ENCODE measurements at places on chromosomes 2 and 18.
A peak's percentile ranks its signal among the peaks of the same experiment; 100 is the strongest.

GRCh38 chr2:20457661-20458630 is 11.1 kb downstream of the RHOB start:
- no peak for DNase-seq

DNA sequence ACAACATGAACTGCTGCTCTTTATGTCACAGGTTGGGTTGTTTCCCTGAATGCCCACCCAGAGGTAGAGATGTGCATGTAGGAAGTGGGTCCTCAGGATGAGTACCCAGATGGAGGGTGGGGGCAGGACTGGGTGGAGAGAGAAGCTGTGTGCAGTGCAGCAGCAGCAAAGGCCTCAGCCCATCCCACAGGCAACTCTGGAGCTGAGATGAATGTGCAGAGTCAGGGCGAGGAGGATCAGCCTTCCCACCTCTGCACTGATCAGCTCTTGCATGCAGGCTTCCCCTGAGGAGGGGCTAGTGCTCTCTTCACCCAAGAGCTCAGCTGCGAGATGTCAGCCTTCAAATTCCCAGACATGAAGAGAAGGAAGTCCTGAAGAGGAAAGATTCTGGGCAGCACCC is 326.2 kb upstream of the RAB6C start:
- DNase-seq = no peak

DNA sequence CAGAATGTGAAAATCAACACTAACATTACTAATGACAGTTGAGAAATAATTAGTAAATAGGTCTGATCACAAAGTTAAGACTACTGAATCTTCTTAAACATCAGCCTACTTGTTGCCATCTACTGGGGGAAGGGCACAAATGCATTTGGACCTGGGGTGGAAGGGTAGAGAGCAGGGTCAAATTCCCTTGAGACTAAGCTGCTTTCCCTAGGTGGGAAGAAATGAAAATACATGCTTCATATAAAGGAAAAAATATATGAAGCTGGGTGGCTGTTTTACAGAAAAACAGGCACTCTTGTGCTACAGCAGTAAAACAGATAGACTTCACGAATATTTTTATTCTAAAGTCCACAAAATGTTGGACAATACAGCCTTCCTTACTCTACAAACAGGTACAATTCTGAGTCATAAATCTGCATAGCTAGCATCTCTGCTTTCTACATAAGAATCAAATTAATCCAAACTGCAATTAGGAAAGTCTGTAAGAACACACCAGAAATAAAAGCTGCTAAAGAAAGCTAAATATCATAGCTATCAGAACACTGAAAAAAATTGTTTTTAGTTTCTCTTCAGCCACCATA is 10.9 kb downstream of the TRIP12 start:
- no peak for DNase-seq

GRCh38 chr2:23418056-23418455 is 33.1 kb downstream of the KLHL29 start:
- no peak for DNase-seq

DNA sequence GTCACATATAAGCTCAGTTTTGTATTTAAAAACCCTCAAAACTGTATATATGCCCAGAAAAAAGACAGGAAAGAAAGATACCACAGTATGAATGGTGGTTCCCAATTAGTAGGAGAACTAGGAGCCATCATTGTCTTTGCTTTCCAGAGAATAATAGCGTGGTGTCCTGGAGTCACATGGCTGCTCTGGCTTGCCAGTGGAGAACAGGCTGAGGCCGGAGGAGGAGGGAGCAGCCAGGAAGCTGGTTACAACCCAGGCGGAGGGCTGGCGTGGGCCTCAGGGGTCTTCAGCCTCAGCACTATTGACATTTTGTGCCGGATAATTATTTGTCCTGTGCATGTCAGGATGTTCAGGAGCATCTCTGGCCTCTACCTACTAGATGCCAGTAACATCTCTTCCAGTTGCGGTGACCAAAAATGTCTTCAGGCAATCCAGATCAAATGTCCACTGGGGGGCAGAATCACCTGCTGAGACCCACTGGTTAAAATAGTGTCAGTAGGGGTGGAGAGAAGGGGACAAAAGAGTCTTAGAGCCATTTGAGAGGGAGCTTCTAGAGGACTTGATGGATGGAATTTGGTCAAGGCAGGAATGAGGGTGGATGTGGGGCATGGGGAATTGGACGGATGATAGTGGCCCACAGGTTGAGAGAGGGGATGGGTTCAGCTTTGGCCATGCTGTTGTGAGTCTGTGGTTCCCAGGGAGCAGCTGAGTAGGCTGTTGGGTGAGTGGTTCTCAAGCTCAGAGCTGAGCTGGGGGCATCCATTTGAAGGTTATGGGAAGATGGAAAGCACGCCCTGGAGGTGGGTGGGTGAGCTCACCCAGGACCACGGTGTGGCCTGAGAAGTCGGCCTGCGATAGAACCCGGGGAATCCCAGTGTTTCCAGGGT is 144.9 kb downstream of the AGAP1 start:
- DNase-seq = peak; percentile 90

- DNase-seq = no peak
Observed at GRCh38 chr2:133571249-133571648, 3.0 kb upstream of the NCKAP5 start.

- DNase-seq = no peak
Observed at GRCh38 chr2:227366769-227367426, 12.2 kb downstream of the TM4SF20 start.

DNA sequence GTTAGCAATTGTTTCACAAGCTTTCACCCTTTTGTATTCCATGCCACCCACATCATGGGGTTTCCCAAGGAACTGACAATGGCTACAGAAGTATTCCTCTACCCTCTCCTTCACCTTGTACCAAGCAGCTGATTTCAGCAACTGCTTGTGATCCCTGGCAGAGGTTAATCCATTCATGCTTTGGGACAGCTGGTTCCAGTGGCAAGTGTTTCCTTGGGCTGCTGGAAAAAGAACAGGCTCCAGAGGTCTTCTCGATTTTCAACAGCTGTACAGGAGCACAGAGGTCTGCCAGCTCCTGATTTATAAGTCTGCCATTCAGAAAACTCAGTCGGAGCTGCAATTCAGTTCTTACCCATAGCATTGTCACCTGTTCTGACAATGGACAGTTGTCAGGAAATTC is 239.2 kb upstream of the CWC22 start:
- DNase-seq = no peak

- peak; percentile 99 for DNase-seq
Observed at GRCh38 chr2:64144057-64145013, at the start of gene PELI1. PELI1 (minus strand) TSS chr2:64144420; CDS start chr2:64108310, 36,110 bp downstream.

DNA sequence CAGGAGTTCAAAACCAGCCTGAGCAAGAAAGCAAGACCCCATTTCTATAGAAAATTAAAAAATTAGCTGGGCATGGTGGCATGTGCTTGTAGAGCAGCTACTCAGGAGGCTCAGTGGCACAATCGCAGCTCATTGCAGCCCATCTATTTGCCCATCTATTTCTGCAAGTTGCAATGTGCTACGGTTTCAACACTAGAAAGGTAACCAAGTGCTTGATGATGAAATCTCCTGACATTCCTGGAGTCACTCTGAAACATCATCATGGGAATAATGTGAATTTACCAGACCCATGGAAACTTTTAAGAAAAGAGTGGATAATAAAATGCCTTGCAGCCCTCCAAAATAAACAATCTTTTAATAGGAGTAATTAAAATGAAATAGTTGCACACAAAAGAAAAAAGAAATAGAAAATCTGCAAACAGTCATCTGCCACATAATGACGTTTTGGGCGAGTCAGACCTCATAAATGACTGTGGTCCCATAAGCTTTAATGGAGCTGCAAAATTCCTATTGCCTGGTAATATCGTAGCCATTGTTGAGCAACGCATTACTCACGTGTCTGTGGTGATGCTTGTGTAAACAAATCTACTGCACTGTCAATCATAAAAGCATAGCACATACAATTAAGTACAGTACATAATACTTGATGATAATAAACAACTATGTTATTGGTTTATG is 46.6 kb upstream of the AMMECR1L start:
- no peak for DNase-seq

GRCh38 chr2:203018181-203018580 is 3.5 kb downstream of the NBEAL1 start:
- DNase-seq = no peak

DNA sequence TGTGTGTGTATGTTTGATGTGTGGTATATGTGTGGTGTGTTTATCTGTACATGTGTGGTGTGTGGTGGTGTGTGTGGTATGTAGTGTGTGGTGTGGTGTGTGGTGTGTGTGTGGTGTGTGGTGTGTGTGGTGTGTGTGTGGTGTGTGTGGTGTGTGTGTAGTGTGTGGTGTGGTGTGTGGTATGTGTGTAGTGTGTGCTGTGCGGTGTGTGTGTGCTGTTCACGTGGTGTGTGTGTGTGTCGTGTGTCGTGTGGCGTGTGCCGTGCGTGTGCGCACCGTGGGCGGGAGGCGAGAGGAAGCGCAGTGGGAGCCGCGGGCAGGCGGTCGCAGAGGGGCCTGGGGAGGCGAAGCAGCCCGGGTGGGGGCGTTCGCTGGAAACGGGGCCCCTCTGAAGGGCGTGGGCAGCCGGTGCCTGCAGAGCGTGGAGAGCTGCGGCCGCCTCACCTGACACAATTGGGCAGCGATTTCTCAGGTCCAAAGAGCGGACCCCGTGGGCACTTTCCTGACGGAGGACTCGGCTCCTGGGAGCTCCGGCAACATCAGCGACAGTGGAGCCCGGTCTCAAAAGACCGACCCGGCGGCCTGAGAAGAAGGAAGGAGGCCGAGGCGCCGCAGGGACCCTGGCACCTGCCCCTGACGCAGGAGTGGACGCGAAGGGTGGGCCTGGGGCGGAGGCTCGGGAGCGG is 741.1 kb upstream of the SALL3 start:
- DNase-seq = no peak

DNA sequence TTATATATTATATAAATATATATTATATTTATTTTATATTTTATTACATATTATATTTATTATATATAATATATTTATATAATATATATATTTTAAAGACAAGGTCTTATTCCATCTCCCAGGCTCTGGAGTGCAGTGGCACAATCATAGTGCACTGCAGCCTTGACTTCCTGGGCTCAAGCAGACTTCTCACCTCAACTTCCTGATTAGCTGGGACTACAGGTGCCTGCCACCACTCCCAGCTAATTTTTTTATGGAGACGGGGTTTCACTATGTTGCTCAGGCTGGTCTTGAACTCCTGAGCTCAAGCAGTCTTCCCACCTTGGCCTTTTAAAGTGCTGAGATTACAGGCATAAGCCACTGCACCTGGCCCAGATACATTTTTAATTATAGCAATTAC is 110.0 kb downstream of the PHLPP1 start:
- DNase-seq = no peak

DNA sequence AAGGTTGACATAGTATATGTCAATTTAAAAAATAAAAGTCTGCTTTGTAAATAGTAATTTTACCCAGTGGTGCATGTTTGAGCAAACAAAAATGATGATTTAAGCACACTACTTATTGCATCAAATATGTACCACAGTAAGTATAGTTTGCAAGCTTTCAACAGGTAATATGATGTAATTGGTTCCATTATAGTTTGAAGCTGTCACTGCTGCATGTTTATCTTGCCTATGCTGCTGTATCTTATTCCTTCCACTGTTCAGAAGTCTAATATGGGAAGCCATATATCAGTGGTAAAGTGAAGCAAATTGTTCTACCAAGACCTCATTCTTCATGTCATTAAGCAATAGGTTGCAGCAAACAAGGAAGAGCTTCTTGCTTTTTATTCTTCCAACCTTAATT is 78.6 kb upstream of the CSRNP3 start:
- no peak for DNase-seq

GRCh38 chr2:163591461-163591860 is 144.3 kb downstream of the FIGN start:
- DNase-seq = no peak

DNA sequence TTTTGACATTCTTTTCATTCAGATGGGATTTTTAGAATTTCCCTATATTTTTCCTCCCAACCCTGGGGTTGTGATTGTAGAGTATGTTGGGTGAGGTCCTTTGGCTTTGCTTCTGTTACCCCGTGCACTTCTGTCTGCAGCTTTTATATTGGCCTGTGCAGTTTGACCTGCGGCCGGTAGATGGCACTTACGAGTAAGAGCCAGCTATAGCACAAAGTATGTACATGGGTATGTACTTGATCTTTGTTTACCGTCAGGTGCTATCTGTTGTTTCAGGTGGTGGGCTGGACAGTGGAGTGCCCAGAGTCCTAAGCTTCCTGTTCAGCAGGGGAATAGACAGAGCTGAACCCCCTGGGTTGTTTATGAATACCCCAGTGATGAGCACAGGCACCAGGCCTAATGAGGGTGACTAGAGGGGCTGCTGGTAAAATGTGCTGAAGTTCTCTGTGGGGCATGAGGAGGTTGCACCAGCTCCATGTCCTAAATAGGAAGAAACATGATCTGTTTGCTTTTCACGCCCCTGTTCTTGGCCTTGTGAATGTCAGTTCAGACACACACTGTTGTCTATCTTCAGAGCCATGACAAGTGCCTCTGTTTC is 58.9 kb upstream of the THUMPD2 start:
- no peak for DNase-seq

DNA sequence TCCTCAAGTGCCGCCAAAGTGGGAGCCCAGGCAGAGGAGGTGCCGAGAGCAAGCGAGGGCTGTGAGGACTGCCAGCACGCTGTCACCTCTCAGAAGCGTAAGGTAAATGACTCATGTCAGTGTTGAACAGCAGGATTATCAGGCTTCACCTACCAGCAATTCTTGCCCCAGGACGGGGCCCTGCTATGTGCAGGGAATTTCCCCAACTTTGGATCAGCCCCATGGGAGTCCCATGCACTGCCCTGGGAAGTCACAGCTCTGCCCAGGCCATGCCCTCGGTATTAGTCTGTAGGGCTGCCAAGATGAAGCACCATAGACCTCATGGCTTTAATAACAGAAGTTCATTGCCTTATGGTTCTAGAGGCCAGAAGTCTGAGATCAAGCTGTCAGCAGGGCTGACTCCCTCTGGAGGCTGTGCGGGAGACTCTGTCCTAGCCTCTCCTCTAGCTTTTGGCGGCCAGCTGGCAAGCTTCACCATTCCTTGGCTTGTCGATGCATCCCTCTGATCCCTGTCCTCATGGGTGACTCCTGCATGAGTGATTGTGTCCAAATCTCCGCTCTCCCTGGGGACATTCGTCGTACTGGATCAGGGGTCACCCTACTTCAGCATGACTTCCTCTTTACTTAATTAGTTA is 55.9 kb downstream of the TRPM8 start:
- DNase-seq = no peak

- DNase-seq = no peak
Observed at GRCh38 chr2:134630504-134631159, 88.2 kb downstream of the TMEM163 start.

DNA sequence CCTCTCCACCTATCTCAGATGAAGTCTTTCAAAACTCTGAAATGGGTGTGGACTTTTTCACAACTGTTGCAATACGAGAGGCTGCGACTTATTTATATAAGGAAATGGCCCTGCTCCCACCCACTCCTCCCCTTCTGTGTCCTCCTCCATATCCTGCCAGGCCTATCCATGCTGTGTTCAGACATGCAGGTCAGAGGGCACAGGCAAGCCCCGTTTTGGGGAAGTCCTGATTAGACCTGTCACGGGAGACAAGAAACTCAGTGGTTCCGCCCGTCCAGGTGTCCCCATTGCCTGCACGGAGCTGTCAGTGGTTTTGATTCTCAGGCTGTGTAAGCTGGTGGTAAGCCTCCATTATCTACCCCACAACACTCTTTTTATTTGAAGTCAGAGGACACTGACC is 99.6 kb upstream of the MGAT5 start:
- DNase-seq = no peak

GRCh38 chr2:42978175-42978886 is 185.9 kb upstream of the HAAO start:
- DNase-seq = no peak

- no peak for DNase-seq
Observed at GRCh38 chr18:54787616-54788015, 40.7 kb upstream of the RAB27B start.
